ENCODE measurements at places on chromosomes 1 and 21. TPM values are rescaled to one million over a fixed set of nuclear protein-coding genes. Genes with fewer than 3 reads are reported as not detected.
A peak's percentile ranks its signal among the peaks of the same experiment; 100 is the strongest.

The NVL gene
- total RNA-seq, result 47.8 TPM

The LRRN2 gene
- not detected for total RNA-seq

The KPRP gene
- total RNA-seq, result not detected

- no peaks in the 10 kb centered on the region for H3K27me3 ChIP-seq
- H3K4me1 ChIP-seq, result peaks cover 23% of the 10 kb centered on the region
- no peaks in the 10 kb centered on the region for H3K36me3 ChIP-seq
- H3K4me3 ChIP-seq, result no peak overlapping the region
- no peak for DNase-seq
These were observed 13.0 kb upstream of the ZNF692 start for GRCh38 chr1:248871837-248872401.

GRCh38 chr21:28268685-28269084, 724.0 kb downstream of the LTN1 start:
- H3K27ac ChIP-seq, result no peak overlapping the region
- no peaks in the 10 kb centered on the region for H3K36me3 ChIP-seq
- H3K27me3 ChIP-seq, result no peaks in the 10 kb centered on the region
- H3K4me1 ChIP-seq, result no peaks in the 10 kb centered on the region
- DNase-seq, result no peak

- DNase-seq, result peak; percentile 36
- H3K36me3 ChIP-seq, result peaks cover 4% of the 10 kb centered on the region
- H3K27me3 ChIP-seq, result no peaks in the 10 kb centered on the region
- peak overlapping the region; percentile 22 for H3K27ac ChIP-seq
- H3K4me1 ChIP-seq, result peaks cover 48% of the 10 kb centered on the region
- peak overlapping the region; percentile 12 for H3K4me3 ChIP-seq
These were observed 1.7 kb downstream of the TRPM2 start for GRCh38 chr21:44354775-44355771.

DNA sequence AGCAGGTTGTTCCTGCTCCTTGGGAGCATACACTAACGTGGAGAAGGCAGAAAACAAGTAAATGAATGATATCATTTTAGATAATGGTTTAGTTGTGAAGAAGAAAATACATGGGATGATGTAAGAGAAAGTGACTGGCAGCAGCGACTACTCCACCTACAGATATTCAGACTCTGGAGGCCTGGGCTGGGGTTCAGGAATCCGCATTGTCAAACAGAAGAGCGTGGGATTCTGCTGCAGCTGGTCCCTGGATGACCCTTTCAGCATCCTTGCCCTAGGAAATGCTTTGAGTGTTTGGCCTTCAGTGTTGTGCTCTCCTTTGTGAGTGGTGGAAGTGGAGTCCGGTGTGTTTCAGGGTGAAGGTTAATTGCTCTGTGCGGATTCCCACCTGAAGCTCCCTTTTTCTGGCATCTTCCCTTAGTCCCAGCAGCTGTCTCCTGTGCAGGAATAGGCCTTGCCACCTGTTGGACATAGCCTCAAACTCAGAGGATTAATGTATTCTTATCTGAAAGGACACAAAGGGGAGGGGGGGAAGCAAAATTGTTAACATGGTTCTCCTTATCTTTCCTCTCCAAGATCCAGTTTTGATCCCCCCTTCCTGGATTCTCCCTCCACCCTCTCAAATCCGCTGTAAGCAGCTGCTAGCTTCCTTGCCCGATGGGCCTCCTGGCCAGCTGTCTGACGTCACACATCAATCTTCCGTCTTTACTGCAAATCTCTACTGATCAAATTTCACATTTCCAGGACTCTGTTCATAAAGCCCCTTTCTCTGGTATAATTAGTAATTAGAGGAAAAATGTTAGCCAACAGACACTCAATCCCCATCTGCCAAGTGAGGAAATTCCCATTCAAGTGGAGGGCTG, 68.3 kb upstream of the SPAG17 start:
- no peaks in the 10 kb centered on the region for H3K36me3 ChIP-seq
- H3K27me3 ChIP-seq, result no peaks in the 10 kb centered on the region
- no peak overlapping the region for H3K4me3 ChIP-seq
- no peaks in the 10 kb centered on the region for H3K4me1 ChIP-seq

DNA sequence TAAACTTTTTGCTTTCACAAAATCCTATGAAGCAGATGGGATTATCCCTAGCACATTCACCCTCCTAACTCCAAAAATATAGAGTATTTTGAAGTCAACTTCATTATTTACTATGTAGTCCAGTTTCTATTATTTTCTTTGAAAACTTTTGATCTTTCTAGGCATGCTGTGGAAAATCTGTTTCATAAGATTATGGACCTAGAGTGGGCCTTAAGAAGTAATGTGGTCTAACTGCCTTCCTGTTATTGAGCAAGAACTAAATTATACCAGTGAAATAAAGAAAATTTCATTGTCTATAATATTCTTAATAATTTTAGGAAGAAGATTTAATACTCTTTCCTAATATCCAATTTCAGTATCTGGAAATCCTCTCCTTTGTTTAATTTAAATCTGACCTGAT, 58.1 kb downstream of the PRKACB start:
- no peak overlapping the region for H3K4me3 ChIP-seq
- H3K27me3 ChIP-seq, result no peaks in the 10 kb centered on the region
- no peak overlapping the region for H3K27ac ChIP-seq
- H3K4me1 ChIP-seq, result no peaks in the 10 kb centered on the region

GRCh38 chr1:27144920-27145661, 9.8 kb downstream of the SLC9A1 start:
- peaks cover 7% of the 10 kb centered on the region for H3K36me3 ChIP-seq
- no peak overlapping the region for H3K27ac ChIP-seq
- DNase-seq, result no peak
- H3K4me1 ChIP-seq, result peaks cover 3% of the 10 kb centered on the region
